ENCODE measurements at places on chromosomes 1 and 21.
A peak's percentile ranks its signal among the peaks of the same experiment; 100 is the strongest.

DNA sequence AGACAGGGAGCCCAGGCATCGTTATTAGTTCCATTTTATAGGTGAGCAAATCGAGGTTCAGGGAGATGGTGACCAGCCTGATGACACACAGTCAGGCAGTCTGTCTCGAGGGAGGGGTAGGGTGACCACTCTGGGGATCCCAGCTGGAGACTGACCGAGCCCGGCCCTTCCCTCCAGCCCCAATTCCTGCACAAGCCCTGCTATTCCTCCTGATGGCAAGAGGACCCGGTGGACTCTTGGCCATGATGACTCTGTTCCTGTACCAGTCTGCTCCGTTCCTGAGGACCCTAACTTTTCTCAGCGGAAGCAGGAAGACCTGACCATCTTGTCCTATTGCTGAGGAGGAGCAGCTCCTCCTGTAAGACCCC lies 391 bp downstream of the AGT start:
- no peak for DNase-seq

DNA sequence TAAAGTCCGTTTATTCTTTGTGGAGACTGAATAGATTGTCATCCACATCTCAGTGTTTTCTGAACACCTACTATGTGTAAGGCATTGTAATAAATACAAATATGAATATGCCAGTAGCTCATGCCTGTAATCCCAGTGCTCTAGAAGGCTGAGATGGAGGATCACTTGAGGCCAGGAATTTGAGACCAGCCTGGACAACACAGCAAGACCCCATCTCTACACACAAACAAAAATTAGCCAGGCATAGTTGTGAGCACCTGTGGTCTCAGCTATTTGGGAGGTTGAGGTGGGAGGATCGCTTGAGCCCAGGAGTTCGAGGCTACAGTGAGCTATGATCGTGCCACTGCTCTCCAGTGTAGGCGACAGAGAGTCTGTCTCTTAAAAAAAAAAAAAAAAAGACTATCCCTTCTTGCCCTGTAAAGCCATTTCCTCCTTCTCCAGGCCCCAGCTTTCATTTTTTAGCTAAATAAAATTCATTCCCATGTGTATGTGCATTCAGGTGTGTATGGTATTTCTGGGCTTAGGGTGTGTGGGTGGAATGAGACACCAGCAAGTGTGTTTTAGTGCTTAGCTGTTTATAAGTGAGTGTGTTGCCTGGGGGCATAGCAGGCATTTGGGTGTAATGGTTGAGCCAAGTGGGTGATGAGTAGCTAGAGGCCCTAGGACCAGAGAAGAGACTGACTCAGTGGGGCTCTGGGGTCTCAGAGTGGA lies 7.8 kb downstream of the CELSR2 start:
- DNase-seq = no peak

GRCh38 chr1:99264201-99265021 lies at the start of gene PLPPR4:
PLPPR4 (plus strand) TSS chr1:99264492; CDS start chr1:99264594, 102 bp downstream.
- DNase-seq = peak; percentile 63

DNA sequence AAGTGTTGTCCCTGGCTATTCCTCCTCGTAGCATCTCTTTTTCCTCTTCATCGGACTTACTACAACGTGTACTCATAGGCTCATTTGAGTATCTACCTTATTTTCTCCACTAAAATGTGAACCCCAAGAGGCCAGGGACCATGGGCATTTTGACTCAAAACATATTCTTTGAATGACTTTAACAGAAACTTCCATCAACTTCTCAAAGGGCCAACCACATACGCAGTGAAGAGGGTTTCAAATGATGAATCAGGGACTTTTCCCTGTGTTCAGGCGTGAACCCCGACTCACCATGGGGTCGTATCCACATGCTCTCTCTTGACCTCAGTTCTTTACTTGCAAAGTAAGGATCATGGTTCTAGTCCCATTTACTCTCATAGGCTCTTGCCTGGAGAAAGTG lies 20.2 kb upstream of the GPR137B start:
- DNase-seq = no peak

DNA sequence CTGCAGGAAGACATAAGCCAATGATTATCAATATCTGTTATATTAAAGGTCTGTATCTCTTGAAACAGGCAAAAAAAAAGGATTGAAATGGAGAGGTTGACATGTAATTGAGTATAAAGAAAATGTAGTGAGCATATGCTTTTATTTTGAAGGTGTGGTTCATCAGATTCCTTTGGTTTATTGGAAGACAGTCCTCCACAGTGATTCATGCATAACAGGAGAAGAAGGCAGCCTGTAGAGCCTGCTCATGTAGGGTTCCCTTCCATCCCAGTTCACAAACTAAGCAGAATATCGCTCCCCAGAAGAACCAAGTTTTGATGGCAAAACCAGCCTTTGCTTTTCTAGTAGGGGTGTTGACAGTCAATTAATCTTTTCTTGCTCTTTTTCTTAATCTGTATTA lies 1016.8 kb upstream of the ADGRL4 start:
- no peak for DNase-seq

DNA sequence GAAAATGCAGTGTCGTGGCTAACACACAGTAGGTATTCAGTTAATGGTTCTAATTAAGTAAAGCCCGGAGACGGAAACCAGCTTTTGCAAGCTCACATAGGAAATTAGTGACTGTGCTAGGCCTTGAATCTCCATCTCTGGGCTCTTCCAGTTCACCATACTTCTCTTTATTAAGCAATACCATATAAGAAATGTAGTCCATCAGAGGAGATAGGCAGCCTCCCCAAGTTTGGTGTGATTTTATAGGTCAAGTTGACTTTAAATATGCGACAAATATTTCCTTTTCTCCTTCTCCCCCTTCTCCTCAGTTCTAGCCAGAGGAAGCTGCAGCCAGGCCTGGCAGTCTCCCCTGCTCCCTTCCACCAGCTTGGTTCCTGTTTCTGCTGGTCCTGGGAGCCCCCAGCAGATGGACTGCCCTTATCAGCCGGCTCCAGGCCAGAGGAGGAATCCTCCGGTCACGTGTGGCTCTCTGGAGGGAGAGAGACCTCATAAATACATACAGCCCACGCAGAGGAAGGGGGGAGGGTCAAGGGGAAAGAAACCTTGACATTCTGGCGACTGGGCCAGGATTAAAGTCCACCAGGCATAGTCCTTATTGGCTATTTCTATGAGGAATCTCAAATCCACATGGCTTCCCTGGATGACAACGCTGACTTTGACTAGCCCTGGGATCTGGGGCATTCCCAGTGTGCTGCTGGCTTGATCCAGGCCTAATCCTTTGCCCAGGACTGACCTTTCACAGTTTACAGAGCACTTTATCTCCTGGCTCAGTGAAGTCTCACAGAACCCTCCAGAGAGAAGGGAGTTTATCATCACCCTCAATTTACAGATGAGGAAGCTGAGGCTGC lies 115.1 kb upstream of the JUN start:
- DNase-seq = peak; percentile 54

GRCh38 chr1:3644273-3644672 lies 5.6 kb downstream of the WRAP73 start:
- no peak for DNase-seq

DNA sequence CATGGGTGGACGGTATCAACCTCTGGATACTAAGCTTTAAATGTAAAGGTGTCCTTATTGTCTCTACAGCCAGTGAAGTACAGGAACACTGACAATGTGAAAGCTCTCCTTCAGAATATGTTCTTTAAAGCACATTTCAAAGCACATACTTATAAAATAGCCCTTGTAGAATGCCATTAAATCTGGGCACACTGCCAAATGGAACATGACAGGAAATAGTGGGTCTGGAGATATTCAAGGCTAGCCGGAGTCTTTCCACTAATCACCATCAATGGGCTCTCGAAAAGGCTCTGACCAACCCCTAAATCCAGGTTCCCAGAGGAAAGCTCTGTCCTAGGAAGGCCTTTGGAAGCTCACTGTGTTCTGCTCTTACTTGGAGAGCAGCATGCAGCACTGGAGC lies 46.6 kb downstream of the PLD5 start:
- DNase-seq = no peak

DNA sequence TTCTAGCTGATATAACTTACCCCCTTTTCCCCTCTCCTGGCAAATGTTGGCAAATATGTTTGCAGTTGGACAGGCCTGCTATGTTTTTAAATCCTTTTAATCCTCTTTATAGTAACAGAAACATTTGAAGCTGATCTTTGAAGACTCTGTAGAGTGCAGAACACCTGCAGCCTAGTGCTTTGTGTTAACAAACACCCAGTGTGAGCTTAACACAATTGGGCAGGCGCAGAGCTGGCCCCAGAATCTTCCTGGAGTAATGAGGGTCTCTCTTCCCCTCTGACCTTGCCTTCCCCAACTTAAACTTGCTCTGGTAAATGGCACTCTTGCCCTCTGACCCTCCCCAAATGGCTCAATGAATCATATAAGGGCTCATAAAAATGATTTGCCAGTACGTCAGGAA lies 247.9 kb upstream of the LYPLAL1 start:
- no peak for DNase-seq

GRCh38 chr1:27346991-27347624 lies 5.3 kb downstream of the SYTL1 start:
- DNase-seq = no peak

DNA sequence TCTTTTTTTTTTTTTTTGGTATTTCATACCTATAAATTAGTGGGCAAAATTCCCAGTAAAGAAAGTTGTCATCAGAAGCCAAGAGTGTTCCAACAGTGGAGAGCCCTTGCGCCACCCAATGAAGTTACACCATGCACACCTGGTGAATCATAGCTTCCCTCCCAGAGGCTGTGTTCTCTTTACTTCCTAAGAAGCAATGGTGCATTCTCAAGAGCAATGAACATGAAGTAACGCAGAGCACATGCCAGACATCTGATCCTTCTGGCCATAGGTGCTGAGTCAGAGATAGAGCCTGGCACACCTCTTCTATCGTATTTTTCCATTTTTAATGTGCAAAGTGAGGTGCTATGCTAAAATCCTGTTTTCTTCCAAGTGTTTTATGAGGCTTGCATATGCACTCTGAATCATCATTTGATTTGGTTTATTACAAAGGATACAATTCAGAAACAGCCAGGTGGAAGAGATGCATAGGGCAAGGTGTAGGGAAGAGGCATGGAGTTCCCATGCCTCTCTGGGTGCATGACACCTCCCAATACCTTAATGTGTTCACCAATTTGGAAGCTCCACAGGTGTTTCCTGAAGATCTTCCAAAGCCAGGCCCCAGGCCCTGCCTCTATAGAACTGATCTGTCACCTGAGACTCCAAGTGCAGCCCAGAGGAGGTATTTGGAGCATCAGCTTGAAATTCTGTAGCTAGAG lies 408.0 kb downstream of the SIPA1L2 start:
- no peak for DNase-seq

- no peak for DNase-seq
Observed at GRCh38 chr1:212920896-212921295, 29.4 kb upstream of the VASH2 start.

GRCh38 chr1:205294934-205295333 lies 26.6 kb downstream of the NUAK2 start:
- no peak for DNase-seq

DNA sequence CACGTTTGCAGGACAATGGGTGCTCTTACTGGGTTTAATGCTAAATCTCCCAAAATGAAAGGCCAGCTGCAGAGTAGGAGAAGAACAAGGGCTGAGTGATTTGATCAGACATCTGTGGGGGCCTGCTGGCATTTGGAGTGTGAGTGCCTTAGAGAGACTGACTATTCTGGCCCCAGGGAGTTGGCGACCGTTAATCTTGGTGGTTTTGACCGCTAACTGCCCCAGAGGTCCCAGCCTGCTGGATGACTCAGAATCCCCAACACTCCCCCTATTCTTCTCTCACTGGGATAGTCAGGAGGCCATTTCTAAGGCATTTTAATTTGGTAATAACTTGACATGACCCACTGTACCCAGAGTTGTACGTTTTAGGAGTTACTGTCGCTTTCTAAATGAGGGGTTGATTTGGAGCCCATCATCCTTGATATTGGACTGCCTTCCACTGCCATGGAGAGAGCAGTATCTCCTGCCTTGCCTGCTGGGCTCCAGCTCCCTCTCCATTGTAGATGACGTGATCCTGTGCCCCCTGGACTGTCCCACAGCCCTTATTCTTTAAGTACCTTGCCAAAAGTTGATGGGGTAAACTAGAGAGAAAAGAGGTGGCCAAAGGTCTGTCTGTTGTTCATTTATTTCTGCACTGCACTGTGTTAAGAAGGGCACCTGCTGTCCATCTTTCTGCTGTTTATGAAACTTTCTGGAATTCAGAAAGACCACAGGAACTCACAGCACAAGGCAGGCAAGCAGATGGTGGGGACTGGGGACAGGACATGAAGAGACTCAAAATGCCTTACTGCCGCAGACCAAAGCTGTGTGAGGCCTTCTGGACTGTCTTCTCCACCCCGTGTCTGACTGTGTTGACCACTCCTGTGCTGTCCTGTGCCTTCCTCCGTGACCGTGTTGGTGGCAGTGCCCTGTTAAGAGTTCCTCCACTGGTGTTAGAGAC lies 98.2 kb upstream of the ARTN start:
- no peak for DNase-seq

GRCh38 chr1:188224263-188224662 lies 1395.5 kb downstream of the PLA2G4A start:
- DNase-seq = no peak

- no peak for DNase-seq
Observed at GRCh38 chr1:37495875-37496274, 18.7 kb downstream of the MEAF6 start.

Measured in Ammon's horn (tissue), 1 donor.